T-helper 2 cell treated with Interferon-gamma antibody and Interleukin-4, amounts not matched to agents 5 μg/mL and 100 μg/mL, for 36 hours (primary cell): ENCODE measurements at places on chromosomes 5 and 9.

GRCh38 chr5:154885439-154885838 is 27.0 kb downstream of the CNOT8 start:
- no peak overlapping the region for H3K27ac ChIP-seq

DNA sequence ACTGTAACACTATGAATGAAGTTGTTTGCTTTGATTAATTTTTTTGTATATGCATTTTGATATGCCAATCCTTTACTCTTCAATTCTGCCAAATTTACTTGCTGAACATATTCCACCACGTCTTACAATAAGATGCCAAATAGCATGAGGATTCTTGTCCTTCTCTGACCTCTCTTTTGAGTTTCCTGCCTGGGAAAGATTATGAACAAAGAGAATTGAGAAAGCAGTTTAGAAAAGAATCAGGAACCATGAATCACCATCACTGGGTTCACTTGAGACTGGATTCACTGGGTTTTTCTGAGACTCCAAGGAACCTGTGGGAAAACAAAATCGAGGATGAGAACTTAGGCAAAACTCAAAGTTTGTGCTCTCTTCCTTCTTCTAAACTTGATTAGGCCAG is 256.5 kb downstream of the CETN3 start:
- no peaks in the 10 kb centered on the region for H3K27me3 ChIP-seq
- H3K27ac ChIP-seq: no peak overlapping the region
- no peak for DNase-seq
- no peak overlapping the region for H3K4me3 ChIP-seq
- H3K4me1 ChIP-seq: no peaks in the 10 kb centered on the region

GRCh38 chr9:134262035-134262434 is 64.2 kb upstream of the RXRA start:
- peaks cover 4% of the 10 kb centered on the region for H3K27me3 ChIP-seq
- H3K36me3 ChIP-seq: no peaks in the 10 kb centered on the region
- H3K27ac ChIP-seq: no peak overlapping the region
- no peak for DNase-seq

- peak overlapping the region; percentile 81 for H3K4me3 ChIP-seq
- H3K27me3 ChIP-seq: no peaks in the 10 kb centered on the region
- peak; percentile 45 for DNase-seq
- H3K4me1 ChIP-seq: peaks cover 56% of the 10 kb centered on the region
- peak overlapping the region; percentile 86 for H3K27ac ChIP-seq
These were observed 743 bp downstream of the NR3C1 start for GRCh38 chr5:143402553-143403333.

DNA sequence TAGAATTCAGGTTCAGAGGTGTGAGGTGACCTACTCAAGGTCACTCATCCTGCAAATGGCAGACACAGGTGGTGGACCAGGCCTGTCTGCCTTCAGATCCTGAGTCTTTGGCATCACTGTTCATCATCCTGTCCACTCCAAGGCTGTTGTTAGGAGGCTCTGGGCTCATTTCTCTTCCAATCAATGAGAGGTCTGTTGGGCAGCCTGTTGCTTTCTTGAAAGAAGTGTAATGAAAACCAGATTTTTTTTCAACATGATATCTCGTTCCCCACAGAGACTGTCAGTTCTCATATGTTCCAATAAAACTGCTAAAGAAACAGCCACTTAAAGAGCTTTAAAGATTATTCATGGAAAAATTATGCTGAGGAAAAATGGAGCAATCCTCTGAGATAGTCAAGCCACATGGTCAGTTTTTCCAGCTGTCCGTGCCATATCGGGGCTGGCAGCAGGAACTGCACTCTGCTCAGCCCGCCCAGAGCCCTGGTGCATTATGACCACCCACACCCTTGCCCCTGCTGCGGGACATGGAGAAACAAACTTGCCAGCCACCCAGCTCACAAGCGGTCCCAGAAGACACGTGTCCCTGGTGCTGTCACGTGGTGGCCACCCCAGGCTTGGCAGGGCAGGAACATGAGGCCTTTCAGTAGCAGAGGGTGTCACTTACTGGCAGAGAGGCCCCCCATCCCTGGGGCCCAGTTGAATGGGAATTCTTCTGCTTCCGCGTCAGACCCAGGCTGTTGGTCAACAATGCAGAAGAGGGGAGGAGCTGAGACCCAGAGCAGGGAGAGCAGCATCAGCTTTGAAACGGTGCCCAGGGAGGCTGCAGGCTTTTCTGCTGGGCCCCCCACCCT is 63.7 kb upstream of the ANGPTL2 start:
- H3K36me3 ChIP-seq: no peaks in the 10 kb centered on the region
- no peak for DNase-seq
- H3K27me3 ChIP-seq: peaks cover 12% of the 10 kb centered on the region
- H3K4me3 ChIP-seq: no peak overlapping the region

- H3K4me1 ChIP-seq: peaks cover 29% of the 10 kb centered on the region
- peak; percentile 59 for DNase-seq
- no peaks in the 10 kb centered on the region for H3K27me3 ChIP-seq
- peak overlapping the region; percentile 10 for H3K27ac ChIP-seq
- H3K4me3 ChIP-seq: no peak overlapping the region
These were observed 14.7 kb upstream of the CXXC5 start for GRCh38 chr5:139633295-139634027.

DNA sequence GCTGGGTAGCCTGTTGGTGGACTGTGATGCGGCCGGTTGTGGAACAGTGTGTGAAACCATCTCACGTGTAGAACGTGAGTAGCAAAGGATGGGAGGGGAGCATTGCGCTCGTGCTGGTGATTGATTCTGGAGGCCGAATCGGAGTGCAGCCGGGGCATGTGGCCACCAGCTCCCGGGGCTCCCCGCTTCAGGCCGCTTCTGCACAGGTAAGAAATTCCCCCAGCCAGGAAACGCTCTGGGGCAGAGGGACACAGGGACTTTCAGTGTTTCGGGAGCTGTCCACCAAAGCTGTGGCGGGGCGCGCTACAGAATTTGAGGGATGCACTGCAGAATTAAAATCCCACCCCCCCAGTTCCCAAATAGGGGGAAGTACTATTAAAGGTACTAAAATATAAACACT is 41.9 kb downstream of the LAMC3 start:
- no peak overlapping the region for H3K4me3 ChIP-seq
- no peak overlapping the region for H3K27ac ChIP-seq
- DNase-seq: no peak
- no peaks in the 10 kb centered on the region for H3K4me1 ChIP-seq
- H3K27me3 ChIP-seq: peaks cover 2% of the 10 kb centered on the region

- peaks cover 10% of the 10 kb centered on the region for H3K4me1 ChIP-seq
- H3K27ac ChIP-seq: no peak overlapping the region
- no peaks in the 10 kb centered on the region for H3K27me3 ChIP-seq
These were observed 49.7 kb upstream of the NCS1 start for GRCh38 chr9:130122456-130122855.
